ENCODE measurements at places on chromosomes 7 and 10.
A peak's percentile ranks its signal among the peaks of the same experiment; 100 is the strongest.

DNA sequence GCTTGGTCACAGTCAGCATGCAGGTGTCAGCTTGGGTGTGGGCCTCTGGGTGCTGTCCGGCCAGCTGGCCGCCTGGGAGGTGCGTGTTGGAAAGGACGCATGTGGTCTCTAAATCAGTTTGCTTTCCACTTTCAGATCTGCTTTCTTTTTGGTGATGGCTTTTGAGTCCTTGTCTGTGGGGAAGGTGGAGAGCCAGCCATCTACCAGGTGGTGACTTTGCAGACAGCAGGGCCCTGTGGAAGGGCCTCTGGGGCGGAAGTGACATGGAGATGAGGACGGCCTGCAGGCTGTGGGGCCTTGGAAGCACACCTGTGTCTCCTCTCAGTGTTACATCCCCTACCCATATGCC is 59.4 kb downstream of the WDR37 start:
- no peak for DNase-seq

DNA sequence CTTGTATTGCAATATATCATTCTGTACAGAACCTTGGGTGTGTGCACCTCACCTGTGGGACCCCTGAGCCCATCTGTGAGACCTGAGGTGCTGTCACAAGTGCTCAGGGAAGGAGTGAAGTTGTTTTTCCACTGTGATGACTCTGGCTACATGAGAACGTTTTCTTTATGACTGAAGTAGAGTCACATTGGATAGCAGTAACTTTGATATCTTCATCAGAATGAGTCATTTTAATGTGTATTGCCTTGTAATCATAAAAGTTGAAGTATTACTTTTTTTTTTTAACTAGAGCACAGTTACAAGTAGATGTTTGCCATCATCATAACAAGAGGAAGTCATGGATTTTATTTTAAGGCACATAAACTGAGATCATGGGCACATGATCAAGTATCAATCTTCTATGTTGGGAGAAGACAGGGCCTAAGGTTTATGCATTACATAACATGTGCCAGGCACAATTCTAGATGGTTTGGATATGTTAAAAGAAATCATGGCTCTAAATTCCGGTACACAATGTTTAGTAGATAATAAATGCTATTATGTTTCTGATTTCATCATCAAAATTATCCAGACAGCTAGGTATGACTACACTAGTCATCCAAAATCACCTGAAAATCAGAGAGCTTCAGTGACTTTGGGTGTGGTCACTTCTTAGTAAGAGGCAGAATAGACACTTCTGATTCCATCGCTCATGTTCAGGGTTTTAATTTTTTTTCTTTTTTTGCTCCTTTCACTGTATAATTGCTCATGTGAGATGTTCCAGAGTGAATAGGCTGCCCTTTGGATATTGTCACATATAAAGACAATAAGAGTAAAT is 82.7 kb upstream of the KLF6 start:
- DNase-seq, result no peak

GRCh38 chr7:41328544-41328943 is 374.3 kb downstream of the INHBA start:
- peak; percentile 11 for DNase-seq

DNA sequence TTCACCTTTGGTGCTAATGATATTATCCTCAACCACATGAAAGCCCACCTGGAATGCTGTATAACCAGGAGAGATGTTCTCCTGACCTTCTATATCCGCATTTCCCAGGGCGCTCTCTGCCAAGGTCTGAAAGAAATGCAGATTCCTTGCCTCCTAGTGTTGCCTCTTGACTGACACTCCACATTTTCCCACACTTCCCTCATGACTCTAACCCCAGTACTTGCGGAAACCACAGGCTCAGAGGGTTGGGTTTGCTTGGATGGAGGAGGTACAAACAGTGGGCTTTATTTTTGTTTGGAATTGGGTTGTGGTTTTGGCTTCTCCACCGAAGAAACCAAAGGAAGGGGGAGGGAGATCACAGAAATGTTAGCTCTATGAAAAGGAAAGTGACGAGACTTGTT is 222.9 kb upstream of the CELF2 start:
- peak; percentile 92 for DNase-seq

DNA sequence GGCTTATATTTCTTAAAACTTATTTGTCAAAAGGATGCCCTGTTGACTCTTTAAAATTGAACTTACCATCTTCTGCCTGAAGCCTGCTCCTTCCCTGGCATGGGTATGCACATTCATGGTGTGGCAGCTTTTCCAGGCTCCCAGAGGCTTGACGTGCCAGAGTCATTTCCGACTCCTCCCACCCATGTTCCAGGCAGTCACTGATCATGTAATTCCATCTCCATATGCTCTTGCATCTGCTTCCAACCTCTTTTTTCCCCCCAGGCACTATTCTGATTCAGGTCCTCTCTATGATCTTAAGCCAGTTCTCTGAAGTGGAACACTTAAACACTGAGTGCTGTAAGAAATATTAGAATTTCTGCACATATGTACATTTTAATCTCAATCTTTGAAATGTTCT is 82.2 kb downstream of the CFAP58 start:
- peak; percentile 14 for DNase-seq

- peak; percentile 16 for DNase-seq
These were observed 34.3 kb upstream of the ADAM12 start for GRCh38 chr10:126422567-126422966.

DNA sequence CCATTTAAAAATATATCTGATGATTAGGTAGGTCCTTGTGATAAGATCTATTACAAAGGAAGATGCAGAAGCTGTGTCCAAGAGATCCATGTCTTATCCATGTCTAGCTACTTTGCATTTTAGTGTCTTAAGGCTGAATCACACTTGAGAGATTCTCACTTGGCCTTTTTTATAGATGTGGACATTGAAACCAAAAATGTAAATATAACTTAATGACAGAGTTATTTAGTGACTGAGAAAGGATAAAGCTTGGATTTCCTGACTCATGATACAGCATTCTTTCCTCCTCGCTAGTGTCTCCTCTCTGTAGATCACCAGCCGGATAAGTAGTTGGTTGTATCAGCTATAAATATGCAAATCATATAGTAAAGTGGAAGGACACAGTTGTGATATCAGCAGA is 23.3 kb downstream of the INHBA start:
- no peak for DNase-seq

GRCh38 chr7:30285067-30285535 is 704 bp downstream of the ZNRF2 start:
- peak; percentile 31 for DNase-seq

GRCh38 chr7:80146545-80147182 is 12.0 kb downstream of the GNAI1 start:
- no peak for DNase-seq

DNA sequence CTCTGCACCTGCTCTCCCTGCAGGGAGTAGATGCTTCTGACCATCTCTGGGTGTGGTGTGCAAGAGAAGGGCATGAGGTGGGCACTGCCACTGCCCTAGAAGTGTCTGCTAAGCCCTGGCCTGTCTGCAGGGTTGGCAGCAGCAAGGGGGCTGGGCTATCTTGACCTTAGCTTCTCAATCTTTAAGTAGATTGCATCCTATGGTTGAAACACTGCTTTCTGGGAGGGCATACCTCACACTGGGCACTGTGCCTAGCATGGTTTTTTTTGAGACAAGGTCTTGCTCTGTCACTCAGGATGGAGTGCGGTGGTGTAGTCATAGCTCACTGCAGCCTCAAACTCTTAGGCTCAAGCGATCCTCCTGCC is 54.9 kb downstream of the CLIP2 start:
- DNase-seq, result peak; percentile 57

DNA sequence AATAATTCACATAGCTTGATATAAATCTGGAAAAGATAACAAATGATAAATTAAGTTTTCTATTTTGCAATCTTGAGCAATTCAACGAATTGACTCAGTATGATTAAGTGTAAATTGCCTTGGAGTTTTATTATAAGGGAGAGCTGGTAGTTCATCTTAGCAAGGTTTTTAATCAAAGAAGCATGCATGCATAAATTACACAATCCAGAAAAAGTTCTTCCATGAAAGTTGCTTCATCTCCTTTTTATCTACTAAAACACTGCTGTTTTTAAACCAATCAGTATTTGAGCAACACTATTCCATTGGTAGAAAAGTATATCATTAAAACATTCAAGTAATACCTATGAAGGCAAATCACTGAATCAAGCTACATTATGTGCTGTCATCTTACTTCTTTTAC is 47.6 kb downstream of the POT1 start:
- peak; percentile 7 for DNase-seq

DNA sequence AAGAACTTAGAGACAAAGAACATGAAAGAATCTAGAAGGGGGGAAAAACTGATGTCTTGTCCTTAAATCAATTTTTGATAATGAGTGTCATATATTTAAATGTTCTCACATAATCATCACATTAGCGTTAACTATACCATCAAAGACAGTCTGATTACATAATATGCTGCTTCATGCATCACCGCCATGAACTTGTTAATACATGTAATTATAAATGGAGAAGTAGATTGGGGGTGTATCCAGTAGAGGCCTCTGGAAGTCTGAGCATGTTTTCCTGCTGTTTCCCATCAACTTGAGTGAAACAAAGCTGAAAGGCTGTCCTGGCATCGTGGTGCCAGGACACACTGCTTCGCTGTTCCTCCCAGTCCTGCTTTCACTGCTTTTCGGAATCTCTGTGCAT is 48.2 kb downstream of the PRLHR start:
- no peak for DNase-seq

DNA sequence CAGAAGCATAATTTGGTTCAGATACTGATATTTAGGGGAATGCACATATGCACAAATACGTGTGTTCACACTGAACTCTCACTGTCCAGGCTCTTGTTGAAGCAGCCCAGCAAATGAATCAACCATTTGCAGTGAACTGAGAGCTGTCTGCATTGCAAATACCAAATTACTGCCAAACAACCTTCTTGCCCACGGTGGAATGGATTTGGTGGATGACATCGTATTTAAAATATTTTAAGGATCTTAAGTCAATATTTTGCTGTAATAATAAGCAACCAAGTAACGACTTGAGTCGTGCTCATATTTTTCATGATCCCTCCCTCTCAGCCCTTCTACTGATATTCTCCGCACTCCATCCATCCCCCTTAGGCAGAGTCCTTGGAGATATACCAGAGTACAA is 107.9 kb upstream of the FEZF1 start:
- DNase-seq, result peak; percentile 20

DNA sequence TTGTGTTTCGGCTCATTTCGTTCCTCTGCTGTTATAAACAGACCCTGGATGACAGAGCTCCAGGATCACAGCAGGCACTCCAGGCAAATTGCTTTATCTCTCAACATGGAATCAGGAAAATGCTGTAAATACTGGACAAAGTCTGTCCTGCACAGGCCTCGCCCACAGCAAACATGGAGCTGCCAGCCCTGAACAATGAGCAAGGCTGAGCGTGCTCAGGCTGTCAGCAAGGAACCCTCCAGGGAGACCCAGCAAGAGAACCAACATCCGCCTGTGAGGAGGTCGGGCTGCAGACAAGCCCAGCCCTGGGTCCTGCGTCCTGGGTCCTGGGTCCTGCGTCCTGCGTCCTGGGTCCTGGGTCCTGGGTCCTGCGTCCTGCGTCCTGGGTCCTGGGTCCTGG is 180.8 kb downstream of the PTPRN2 start:
- DNase-seq, result no peak

- DNase-seq, result peak; percentile 97
These were observed 115.0 kb downstream of the EGFR start for GRCh38 chr7:55133630-55134358.

Measured in fibroblast of pulmonary artery (primary cell).